Activated T-cell treated with anti-CD3 and anti-CD28 coated beads, Interleukin-2, amount 50 U/mL, for 4 hours (primary cell): ENCODE measurements at places on chromosomes 3 and 15. TPM values are rescaled to one million over a fixed set of nuclear protein-coding genes. Genes with fewer than 3 reads are reported as not detected.

GRCh38 chr15:63970621-63971426, 75.5 kb downstream of the DAPK2 start:
- no peak for DNase-seq

- no peak for DNase-seq
Observed at GRCh38 chr3:156802821-156803606, 23.1 kb upstream of the LEKR1 start.

DNA sequence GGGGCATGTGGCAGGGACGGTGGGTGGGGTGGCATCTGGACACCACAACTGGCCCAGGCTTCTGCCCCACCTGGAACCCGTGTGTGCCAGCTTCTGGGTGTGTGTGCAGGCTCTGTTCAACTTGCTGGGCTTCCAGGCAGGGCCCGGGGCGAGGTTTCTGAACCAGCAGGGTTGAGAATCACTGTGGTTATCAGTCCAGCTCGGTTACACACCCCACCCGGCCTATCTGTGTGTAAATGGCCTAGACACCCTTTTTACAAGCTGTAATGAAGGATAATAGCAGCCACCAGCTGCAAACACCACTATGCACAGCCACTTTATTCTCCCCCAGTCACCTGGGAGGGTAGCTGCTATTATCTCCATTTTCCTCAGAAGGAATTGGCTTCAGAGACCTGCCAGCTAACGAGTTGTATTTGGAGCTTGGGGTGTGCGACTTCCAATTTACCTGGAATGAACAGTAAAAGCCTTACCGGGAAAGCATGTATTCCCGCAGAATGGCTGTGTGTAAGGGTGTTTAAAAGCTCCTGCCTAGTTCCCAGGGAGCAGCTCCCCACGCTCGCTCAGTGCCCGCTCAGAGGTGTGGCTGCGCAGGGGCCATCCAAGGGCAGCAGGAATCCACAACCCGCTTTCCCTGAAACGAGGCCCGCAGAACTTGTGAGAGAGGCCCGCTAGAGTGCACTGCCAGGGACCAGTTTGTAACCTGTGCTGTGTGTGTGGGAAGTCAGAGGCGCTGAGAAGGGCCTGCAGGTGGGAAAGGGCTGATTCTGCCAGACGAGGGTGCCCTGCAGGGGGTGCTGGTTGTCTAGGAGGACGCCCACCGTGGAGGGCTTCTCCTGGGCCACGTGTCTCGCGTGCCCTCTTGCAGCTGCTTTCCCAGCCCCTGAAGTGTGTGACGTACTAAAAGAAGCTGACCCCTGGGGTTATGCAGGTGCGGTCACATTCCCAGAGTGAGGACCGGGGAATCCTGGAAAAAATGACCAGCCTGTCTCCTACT, 83.5 kb downstream of the C3orf70 start:
- no peak for DNase-seq

GRCh38 chr3:157275832-157276231, 115.9 kb upstream of the CCNL1 start:
- DNase-seq, result no peak

The PLOD2 gene
- total RNA-seq, result 0.71 TPM

GRCh38 chr3:83226751-83227150, 1465.3 kb upstream of the GBE1 start:
- no peak for DNase-seq
